ENCODE measurements at places on chromosomes 5 and 9.

DNA sequence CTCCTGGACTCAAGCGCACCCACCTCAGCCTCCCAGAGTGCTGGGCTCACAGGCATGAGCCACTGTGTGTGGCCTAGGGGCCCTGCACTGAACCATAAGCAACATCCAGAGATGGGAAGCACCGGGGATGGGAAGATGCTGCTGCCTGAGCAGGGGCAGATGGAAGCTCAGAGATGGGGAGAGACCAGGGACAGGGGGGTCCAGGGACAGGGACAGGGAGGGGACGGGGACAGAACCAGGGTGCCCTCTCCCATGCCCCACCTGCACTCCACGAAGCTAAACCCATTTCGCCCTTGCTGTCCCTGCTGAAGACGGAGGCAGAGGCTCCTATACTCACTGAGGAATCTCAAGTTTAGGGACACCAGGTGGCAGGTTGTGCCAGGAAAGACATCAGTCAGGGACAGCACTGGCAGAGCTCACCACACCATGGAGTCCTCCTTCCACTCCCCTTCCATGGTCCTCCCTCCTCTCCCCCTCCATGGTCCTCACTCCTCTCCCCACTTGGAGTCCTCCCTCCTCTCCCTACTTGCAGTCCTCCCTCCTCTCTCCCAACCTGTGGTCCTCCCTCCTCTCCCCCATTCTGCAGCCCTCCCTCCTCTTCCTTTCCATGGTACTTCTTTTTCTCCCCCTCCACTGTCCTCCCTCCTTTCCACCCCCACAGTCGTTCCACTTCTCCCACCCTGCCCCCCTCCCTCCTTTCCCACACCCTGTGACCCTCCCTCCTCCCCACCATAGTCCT is 45.5 kb upstream of the LRRC14B start:
- no peak for DNase-seq

DNA sequence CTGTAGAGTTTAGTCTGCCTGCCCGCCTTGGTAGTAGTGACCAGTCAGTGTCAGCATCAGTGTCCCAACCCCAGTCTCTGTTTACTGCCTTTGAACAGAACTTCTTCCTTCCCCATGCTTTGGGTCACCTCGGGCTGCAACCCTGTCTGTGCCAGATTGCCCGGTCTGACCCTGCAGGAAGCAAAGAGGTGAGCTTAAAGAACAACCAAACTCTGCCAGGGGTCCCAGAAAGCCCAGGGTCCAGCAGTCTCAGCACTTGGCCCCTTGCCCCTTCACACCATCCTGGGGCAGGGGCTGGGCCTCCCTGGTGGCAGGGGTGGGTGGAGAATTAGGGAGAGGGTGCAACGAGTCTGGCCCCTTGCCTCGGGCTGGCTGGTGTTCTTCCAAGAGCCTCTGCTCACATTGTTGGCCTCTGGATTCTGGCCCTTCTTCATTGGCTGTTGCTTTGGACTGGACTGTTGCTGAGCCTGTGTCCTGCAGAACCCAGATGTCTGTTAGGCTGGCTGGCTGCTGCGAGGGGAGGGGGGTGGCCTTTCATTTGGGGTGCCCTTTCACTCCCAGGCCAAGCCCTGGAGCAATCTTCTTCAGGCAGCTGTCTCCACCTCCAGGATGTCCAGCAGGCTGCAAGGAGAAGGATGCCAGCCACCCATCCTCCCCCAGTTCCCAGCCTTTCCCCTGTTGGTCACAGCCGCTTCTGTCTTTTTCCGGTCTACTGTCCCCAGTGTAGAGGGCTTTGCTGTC is 51.2 kb downstream of the SAR1B start:
- DNase-seq, result no peak

GRCh38 chr9:13675638-13676000 is 396.1 kb upstream of the MPDZ start:
- no peak for DNase-seq

- no peak for DNase-seq
These were observed 133.0 kb upstream of the STK32A start for GRCh38 chr5:147101659-147102369.

GRCh38 chr5:27062451-27062850 is 24.1 kb upstream of the CDH9 start:
- no peak for DNase-seq

DNA sequence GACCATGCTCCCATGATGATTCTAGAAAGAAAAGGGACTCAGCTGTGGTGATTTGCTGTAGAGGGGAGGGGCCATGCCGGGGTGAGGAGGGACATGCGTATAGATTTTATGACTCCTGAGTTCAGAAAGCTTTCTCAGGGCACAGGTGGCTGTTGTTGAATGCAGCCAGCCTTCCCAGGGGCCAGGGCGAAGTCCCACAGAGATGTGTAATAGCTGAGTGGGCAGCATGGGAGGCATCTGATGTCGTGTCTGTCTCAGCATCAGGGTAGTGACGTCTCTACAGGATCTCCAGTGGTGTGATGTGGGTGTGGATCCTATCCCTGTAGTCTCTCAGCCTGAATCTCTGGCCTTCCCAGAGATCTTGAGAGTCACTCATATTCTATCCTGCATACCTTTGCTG is 7.8 kb upstream of the BOD1 start:
- no peak for DNase-seq

DNA sequence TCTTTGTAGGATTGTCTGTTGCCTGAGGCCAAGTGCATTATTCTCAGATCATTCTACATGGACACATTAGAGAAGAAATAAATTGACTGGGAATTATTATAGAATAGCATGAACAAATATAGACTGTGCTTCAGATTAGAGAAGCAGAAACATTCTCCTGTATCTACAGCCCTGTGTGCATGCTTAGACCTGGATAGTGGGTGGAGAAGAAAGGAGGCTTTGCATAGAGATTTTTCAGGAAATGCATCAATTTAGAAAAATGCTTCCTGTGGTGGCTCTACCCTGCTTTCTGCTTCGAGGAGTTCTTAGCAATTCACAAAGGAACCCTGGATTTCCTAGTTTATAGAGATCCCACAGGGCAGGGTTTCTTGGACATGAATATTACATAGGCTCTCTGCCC is 66.7 kb downstream of the IRX1 start:
- no peak for DNase-seq

DNA sequence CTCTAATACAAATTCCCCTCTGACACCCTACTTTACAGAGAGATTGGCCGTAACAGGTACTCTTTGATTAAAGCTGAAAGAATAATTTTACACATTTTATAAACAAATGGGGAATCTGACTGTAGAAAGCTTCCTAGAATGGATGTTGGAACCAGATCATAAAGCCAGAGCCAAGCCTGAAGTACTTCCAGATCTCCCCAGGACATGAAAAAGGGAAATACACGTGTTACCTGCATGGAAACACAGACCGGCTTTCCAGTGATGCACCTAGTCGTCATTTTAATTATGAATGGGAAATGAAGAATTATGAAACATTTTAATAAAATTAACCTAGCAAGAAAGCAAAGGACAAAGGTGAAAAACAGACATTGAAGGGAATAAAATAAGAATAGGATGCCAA is 66.5 kb downstream of the ERCC6L2 start:
- no peak for DNase-seq

- DNase-seq, result no peak
These were observed 380.8 kb upstream of the RFX3 start for GRCh38 chr9:3906437-3907213.

GRCh38 chr9:110081395-110081794 is 126.6 kb downstream of the C9orf152 start:
- no peak for DNase-seq

DNA sequence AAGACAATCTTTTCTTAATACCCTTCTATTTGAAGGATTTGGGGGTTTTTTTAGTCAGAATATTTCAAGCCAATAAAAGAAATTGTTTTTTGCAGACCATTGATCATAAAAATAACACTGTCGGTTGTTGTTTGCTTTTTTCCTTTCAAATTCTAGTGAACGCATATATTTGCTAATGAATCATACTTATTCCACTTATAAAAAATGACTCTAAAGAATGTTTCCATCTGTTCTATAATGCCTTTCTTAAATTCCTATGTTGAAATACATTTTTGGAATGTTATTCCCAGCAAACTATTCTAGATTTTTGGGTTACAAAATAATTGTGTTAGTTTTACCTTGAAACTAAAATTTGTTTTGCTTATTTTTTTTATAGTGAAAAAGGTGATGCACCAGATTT is 32.2 kb downstream of the CWC27 start:
- DNase-seq, result no peak

GRCh38 chr5:150641006-150641570 is 628 bp downstream of the SYNPO start:
- no peak for DNase-seq

- DNase-seq, result no peak
These were observed 133.7 kb downstream of the DMAC1 start for GRCh38 chr9:7665874-7666273.

- DNase-seq, result no peak
These were observed 47.2 kb upstream of the FBXL7 start for GRCh38 chr5:15452781-15453180.

- DNase-seq, result no peak
These were observed 176.0 kb upstream of the FREM1 start for GRCh38 chr9:15086156-15086763.

GRCh38 chr9:88090151-88090581 is 48.1 kb downstream of the SPATA31C2 start:
- DNase-seq, result no peak

DNA sequence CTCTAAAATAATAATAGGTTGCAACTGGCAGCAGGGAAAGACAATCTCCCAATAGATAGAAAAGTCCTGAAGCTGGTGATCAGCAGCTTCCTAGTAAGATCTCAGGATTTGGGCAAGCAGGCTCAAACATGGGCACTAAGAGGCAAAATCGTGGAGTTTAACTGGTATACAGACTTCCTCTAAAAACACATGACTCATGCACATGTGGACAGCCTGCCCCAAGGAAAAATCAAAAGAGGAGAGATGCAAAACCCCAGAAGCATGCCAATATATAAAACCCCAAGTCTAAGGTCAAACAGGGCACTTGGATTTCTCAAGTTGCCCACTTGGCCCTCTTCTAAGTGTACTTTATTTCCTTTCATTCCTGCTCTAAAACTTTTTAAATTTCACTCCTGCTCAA is 62.8 kb downstream of the CDKN2A start:
- no peak for DNase-seq

- no peak for DNase-seq
These were observed 14.3 kb downstream of the ADAMTS12 start for GRCh38 chr5:33877449-33877848.

DNA sequence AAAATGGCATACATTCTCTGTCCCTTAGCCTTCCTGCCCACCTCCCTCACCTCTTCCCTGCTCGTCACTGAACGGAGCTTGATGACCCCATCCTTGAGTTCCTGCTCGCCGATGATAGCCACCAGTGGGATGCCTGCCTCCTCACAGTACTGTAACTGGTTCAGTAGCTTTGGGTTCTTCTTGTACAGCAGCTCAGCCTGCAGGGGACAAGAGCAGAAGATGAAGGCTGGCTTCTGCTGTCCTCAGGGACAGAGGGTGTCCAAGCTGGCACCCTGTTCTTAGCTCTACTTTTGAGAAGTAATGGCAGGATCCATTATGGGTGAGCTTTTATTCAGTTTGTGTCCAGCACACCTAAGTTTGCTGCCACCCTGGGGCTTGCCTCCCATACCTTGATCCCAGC is 1.3 kb upstream of the DND1 start:
- no peak for DNase-seq
